Activated naive CD4-positive, alpha-beta T cell (primary cell): ENCODE measurements at places on chromosomes 2 and 18.
A peak's percentile ranks its signal among the peaks of the same experiment; 100 is the strongest.

DNA sequence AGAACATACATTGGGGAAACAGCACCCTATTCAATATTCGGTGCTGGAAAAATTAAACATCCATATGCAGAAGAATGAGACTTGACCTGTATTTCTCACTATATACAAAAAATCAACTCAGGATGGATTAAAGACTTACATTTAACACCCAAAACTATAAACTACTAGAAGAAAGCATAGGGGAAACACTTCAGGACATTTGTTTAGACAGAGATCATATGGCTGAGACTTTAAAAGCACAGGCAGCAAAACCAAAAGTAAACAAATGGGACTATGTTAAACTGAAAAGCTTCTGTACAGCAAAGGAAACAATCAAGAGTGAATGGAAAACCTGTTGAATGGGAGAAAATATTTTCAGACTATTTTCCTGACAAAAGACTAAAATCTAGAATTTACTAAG, 1694.1 kb upstream of the CELF4 start:
- DNase-seq, result no peak

- no peak for DNase-seq
Observed at GRCh38 chr2:68330691-68331090, 10.9 kb upstream of the CNRIP1 start.

DNA sequence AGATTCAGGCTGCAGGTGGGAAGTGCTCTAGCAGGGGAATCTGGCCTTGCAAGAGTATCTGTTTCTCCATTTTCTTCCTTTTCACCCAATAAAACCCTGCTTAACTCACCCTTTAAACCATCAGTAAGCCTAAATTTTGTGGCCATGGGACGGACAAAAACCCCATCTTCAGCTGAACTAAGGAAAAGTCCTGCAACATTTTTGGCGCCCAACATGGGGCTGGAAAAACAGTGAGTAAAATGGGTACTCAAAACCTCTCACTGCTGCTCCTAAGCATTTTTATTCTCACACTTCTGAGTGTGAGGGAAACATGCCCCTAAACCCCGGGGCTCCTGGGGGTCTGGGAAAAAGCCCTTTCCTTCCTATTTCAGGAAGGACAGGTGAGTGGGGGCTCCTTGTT, 414.3 kb downstream of the ZNF804A start:
- DNase-seq, result no peak

- DNase-seq, result no peak
Observed at GRCh38 chr2:186575302-186575701, 14.6 kb upstream of the ITGAV start.

DNA sequence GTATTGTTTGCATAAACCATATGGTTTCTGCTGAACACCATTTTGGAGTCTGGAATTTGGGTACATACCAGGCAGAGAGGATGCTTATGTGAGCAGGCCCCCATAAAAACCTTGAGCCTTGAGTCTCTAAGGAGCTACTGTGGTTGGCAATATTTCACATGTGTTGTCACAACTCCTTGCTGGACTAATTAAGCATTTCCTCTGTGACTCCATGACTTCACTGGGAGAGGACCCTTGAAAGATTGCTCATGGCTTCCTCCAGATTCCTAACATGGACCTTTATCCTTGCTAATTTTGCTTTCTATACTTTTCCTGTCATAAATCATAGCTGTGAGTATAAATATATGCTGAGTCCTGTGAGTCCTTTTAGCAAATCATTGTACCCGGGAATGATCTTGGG, 7.6 kb upstream of the COQ10B start:
- DNase-seq, result no peak

DNA sequence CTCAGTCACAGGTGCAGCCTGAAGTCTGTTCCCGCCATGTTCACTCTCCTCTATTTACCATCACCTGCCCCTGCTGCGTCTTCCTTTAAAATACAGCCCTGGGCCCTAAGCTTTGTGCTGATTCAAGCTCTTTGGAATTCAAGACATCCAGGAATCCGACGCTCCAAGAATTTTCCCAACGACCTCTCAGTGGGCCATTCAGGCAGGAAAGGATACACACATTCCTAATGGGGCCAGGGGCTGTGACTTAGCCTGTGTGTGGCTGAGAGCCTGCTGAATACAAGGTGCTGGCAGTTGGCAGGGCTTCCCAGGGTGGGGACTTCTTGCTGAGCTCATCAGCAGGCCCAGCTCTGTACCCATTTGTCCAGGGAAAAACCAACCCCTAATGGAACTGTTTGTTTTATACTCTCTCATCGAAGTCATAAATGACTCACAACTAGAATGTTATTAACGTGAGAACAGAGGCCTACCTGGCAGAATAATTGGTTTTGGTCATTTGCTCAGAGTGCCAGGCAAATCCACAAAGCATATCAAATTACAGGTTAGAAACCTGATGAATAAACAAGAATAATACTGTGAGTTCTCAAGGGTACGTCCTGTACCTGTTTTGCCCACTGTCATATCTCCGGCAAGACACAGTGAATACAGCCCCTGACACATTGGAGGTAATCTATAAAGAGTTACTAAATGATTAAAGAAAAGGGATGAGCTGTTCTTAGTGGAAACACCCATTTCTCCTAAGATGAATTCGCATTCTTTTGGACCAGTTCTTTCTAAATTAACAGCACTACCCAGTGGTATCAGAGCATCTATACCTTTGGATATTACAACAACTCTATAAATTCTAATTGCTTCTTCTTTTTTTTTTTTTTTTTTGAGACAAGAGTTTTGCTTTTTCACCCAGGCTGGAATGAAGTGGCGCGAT, 12.6 kb upstream of the KCMF1 start:
- DNase-seq, result no peak

- DNase-seq, result peak; percentile 2
Observed at GRCh38 chr2:144183727-144184126, 336.2 kb downstream of the ZEB2 start.

DNA sequence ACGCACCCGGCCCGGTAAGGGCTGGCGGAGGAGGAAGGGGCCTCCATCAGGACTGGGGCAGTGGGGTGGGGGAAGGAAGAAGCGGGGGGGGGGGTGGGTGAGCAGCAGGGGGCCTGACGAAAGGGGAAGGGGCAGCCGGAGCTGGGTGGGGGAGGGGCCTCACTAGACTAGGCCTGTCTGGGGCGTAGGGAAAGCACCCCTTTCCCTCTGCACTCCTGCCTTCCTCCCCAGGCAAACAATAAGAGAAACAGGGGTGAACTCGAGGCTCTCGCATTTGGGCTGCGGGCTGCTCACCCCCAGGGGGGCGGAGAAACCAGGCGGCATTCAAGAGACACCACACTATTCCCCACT, 82.7 kb upstream of the POMC start:
- no peak for DNase-seq

DNA sequence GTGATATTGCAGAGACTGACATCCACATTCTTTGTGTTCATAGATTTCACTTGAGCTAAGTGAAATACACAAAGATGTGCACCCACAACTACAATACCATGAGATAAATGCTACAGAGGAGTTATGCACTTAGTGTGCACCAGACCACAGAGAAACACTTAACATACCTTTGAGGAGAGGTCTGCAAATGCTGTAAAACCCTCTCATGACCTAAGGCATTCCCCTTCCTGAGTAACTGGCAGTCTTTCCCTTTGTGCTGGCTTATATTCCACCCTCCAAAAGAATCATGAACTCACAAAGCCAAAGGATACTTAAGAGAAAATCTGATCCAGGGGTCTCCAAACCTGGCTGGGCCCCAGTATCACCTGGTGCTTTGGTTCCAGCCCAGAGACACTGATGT, 16.2 kb downstream of the NXPH2 start:
- DNase-seq, result no peak

DNA sequence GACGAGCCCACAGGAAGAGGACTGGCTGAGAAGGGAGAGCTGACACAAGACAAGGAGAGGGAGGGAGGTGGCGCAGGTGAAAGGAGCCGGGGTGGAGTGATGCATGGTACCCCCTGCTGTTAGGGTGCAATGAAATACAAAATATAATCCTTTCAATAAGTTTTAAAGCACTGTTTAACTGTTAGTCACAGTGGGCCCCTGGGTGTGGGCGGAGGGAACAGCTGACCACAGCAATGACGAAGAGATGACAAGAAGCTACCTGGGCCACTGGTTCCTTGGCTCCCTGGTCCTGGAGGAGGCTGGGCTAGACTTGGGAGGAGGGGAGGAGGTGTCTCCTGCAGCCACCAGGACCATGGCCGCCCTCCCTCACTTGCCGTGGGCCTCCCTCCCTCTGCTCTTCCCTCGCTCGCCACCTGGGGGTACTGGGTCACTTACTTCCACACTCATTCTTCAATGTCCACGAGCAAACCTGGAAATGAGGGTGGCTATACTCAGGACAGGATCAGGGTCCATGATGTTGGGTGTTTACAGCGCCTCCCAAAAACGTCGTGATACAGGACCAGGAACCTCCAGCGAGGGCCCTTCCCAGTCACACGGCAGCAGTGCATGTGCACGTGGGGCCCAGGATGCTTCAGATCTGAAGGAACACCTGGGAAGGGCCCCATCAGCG, 196.1 kb downstream of the ANKRD30B start:
- DNase-seq, result no peak

- no peak for DNase-seq
Observed at GRCh38 chr2:143616452-143616851, 487.2 kb downstream of the ARHGAP15 start.

GRCh38 chr2:42106257-42106816, 58.5 kb downstream of the PKDCC start:
- DNase-seq, result no peak

- no peak for DNase-seq
Observed at GRCh38 chr2:205290299-205290698, 392.0 kb upstream of the NRP2 start.

DNA sequence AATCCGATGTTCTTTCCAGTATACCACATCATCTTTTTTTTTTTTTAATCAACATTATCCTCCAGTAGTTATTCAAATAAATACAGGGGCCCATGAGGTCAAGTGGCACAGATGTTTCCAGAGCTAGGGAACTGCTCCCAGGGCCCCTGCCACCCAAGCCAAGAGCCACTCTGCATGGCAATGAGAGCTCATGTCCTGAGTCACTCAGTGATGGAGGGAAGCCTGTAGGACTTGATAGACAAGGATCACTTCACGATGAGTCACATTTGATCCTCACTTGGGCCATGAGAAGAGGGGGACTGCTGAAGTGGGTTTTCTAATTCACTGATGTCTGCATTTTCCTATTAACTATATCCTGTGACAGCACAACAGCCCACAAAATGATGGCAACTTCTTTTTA, 127.0 kb upstream of the PKDCC start:
- no peak for DNase-seq

DNA sequence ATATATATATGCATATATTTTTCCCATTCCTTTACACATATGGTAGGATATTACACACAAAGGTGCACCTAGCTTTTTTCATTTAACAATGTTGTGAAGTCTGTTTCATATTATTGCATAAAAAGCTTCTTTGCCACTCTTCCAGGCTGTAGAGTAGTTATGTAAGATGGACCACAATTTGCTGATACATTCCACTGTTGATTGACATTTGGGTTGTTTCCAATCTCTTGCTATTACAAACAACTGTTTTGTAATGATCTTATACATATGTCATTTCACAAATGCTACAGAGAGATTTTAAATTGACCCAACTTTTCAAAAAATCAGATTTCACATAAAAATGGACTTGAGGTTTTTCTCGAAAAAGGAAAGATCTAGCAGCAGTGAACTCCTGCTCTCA, 301.4 kb downstream of the CDCA7 start:
- DNase-seq, result no peak

- DNase-seq, result no peak
Observed at GRCh38 chr2:90076311-90076710, 1384.8 kb downstream of the RPIA start.

- no peak for DNase-seq
Observed at GRCh38 chr2:178506524-178506923, 26.3 kb downstream of the PLEKHA3 start.

DNA sequence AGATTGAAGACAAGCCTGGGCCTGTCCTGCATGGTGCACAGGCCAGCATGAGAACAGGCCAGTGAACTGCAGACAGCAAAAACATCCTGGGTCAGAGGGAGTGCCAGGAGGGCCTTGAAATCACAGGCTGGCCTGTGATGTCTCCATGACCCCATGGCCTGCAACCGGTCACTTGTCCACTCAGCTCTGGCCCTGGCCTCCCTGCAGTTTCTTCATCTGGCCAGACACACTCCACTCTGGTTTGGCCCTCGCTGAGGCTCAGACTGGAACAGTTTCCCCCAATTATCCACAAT, 12.6 kb downstream of the CYRIA start:
- no peak for DNase-seq

DNA sequence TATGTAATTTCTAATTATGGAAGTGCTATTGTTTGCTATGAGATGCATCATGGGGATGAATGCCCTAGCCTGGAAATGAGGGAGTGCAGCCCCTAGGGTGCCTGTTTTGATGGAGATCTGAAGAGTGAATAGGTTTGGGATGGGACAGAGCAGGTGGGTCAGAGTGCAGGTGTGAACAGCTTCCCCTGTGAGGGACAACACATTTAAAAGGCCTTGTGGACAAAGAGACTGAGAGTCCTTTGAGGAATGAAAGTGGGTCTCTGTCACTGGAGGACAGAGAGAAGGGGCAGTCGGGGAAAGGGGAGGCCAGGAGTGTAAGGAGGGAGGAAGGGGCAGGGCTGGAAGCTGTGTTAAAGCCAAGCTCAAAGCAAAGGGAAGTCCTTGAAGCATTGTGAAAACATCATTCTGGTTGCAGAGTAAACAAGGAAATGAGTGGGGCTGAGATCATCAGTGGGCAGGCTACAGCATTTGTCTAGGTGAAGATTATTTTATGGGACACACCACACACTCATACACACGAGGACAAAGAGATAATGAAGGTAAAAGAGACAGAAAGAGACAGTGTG, 877.6 kb downstream of the SLC4A3 start:
- no peak for DNase-seq

DNA sequence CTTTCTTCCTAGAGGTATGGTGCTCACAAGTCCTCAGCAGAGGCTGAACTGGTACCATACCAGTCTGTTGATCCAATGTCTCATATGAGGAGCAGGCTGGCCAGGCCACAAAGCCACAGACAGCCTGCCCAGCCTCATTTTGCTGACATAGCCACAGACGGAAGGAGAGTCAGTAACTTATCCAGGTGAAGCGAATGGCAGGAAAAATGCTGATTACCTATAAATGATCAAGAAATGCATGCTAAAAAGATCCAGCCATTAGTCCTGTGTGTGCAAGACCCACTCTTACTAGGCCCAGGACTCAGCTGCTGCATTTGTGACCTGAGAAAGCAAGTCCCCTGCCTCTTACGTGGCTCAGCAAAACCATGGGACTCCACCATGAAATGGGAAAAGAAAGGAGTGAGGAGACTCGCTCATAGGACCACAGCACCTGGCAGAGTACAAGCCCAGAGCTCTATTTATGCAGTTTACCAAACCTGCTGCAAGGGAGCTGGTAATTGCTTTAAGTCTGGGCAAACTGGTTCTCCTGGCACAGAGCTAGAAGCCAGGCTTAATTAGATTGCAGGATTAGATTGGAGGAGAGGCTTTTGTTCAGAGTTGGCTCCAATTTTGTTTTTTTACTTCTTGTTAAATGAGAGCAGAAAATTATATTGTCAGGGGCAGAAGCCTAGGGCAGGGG, 19.0 kb downstream of the RHOB start:
- DNase-seq, result no peak
